Nephron progenitor cell (in vitro differentiated cells): ENCODE measurements at places on chromosomes 16 and 17.

DNA sequence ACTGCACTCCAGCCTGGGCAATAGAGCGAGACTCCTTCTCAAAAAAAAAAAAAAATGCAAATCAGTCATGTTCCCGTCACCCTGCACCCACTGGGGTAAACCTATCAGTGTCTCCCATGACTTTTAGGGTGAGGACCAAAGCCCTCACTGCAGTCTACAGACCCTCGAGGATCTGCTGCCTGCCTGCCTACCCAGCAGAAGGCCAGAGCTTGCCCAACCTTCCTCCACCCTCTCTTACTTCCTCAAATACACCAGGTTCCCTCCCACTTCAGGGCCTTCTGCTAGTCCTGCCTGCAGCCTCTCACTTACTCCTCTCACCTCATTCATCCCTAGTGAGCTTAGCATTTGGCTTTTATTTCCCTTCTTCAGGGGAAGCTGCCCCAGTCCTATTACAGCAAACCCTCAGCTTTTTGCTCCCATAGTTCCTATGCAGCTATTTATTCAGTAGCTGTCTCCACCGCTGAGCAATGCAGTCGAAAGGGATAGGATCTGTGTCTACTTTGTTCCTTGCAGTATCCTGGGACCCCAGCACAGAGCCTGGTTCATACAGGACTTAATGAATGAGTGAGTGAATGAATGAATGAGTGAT is 17.8 kb upstream of the TOB1 start:
- no peak for DNase-seq

- DNase-seq = no peak
Observed at GRCh38 chr16:13621639-13622038, 298.3 kb upstream of the ERCC4 start.

DNA sequence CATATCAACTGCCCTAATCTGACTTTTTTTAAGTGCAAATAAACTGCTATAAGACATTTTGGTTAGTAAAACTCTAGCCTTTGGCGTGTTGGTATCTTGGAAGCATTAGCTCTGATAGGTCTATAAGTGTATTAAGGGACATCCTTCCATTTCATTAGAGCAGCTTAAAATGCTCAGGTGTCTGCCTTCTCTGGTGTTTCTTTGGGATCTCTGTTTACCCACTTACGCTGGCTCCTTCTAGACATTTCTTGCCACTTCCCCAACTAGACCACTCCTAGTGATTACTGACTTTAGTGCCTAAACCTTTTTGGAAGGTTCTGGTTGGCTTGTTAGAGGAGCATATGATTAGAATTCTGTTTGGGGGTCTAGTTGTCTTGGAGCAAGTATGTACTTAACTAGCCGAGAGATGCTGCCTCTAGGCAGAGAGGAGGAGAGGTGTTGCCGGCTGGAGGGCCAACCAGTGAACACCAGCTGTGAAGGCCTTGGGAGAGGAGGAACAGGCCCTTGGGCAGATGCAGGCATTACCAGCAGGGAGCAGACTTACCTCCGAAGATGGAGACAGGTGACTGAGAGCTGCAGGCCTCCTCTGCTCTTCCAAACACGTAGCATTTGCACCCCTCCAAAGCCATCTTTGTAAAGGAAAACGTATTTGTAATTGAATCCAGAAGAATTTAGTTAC is 15.2 kb upstream of the CLEC18C start:
- no peak for DNase-seq

DNA sequence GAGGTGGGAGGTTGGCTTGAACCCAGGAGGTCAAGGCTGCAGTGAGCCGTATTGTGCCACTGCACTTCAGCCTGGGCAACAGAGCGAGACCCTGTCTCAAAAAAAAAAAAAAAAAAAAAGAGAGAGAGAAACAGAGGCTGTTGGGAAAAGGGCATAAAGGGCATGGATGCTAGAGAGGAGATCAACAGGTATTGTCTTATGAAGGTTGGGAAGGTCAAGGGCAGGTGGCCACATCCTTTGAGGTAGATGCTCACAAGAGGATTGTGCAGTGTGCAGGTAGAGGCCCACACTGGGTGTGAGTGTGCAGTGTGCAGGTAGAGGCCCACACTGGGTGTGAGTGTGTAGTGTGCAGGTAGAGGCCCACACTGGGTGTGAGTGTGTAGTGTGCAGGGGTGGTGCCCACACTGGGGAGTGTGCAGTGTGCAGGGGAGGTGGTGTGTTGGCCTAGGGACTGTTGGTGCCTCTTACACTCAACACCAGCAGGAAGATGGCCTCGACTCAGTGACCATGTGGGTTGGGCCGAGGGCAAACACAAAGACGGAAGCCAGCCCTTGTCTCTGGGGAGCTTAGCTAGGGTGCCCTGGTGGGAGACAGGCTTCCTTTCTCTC is 404.9 kb upstream of the TNRC6C start:
- DNase-seq = no peak

GRCh38 chr17:50267074-50267841 is 7.0 kb upstream of the TMEM92 start:
- no peak for DNase-seq

DNA sequence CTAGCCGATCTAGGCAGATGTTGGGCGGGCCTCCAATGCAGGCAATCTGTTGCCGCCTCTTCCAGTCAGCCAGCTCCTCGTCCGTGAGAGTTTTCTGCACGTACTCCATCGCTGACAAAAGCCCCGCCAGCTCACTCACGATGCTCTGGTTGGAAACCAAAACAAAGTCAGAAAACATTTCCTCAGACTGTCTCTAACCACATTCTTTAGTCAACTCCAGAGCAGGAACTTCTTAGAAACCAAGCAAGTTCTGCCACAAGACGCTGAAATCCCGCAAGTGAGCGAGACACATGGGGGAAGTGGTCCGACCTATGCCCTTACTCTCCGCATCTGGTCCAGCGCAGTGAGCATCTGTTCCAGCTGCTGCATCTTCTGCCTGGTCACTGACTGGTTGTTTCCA is 49.1 kb downstream of the STAT5A start:
- no peak for DNase-seq

DNA sequence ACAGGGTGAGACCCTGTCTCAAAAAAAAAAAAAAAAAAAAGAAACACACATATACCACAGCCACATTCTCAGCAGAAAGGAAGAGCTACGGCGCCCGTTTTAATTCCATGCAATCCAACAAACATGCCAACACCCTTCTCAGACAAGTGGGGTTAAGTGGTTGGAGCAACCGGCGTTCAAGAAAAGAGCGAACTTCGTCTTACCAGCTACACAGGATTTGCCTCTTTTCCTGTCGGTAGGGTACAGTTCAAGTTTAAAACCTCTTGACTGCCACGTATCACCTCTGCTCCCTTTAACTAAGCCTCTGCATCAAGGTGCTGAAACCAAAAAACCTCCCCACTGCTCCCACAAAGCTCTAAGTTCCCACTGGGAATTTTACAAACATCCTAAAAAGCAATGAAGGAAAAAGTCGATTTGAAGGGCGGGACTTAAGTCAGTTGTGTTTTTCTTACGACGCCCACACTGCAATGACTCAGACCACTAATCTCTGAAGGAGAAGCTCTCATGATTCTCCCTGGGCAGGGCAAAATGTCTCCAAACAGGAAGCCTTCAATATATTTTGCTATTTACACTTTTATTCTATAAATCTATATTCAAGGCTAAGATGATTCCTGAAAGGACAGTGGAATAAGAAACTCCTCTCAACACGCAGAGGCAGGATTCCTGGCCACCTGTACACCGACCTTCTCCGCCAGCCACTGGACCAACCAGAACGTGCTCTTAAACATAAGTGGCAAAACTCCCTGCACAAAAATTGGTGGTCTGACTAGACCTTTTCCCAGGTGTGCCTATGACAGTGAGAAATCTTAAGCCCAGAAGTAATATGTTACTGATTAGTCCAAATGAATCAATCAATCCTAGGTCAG is 18.8 kb downstream of the SRP68 start:
- no peak for DNase-seq

GRCh38 chr16:66578651-66579531 is at the start of gene CMTM2:
Gene CMTM2 (plus strand): TSS chr16:66579463. CDS start chr16:66579608, 145 bp downstream.
- no peak for DNase-seq

- DNase-seq = no peak
Observed at GRCh38 chr16:64654178-64654577, 467.7 kb downstream of the CDH11 start.

DNA sequence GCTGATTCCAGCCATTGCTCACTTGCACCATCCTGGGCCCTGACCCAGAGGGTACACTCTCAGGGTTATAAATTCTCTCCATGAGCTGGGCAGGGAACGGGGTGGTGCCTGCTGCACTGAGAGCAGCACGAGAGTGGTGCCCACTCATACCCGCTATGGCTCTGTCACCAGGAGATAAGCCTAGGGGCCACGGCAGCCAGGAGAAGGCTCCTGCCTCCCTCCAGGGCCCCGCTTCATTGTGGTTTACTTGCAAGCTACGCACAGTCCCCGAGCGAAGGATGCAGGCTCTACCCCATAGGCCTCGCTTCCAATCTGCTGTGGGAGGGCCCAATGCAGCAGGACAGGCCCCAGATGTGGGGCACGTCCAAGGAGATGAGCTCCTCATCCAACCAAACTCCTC is 48.5 kb downstream of the VAC14 start:
- DNase-seq = no peak

GRCh38 chr16:90032674-90033331 is 13.5 kb upstream of the DBNDD1 start:
- DNase-seq = no peak

- DNase-seq = no peak
Observed at GRCh38 chr17:79010304-79010646, 711 bp upstream of the CANT1 start.

GRCh38 chr17:56824503-56824902 is 9.2 kb downstream of the C17orf67 start:
- no peak for DNase-seq

- no peak for DNase-seq
Observed at GRCh38 chr16:78704416-78704815, 605.0 kb downstream of the WWOX start.

- DNase-seq = no peak
Observed at GRCh38 chr17:55452139-55452790, 30.6 kb upstream of the MMD start.

- DNase-seq = no peak
Observed at GRCh38 chr17:63928172-63928666, 3.9 kb downstream of the CD79B start.

DNA sequence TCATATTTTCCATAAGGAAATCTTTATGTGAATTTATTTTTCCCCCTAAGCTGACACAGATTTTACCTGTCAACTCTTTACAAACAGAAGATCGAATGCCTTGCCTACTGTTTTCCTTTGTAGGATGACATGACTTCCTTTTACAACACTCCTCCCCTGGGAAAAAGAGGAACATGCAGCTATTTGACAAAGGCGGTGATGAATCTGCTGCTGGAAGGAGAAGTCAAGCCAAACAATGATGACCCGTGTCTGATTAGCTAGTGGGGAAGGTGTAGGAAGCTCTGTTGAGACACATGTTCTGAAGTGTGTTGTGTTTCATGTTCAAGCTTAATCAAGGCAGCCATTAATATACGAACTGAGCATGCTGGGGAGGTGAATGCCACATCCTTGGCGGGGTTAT is 238.0 kb downstream of the PHKB start:
- no peak for DNase-seq

GRCh38 chr17:59527325-59527917 is 38.0 kb upstream of the DHX40 start:
- DNase-seq = no peak

DNA sequence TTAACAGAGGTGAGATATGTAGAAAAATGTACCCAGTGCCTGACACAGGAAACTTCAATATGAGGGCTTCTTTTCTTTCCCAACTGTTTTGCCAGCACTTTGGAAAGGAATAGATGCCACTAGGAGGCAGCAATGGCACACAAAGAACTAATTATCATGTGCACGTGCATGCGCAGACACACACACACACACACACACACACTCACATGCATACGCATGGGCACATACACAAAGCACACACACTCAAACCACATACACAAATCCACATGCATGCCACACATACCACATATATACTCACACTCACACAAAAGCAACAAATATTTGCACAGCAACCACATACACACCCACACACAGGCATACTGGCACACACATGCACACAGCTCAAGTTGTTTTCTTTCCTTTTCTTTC is 8.8 kb upstream of the CEP112 start:
- peak; percentile 44 for DNase-seq

- DNase-seq = peak; percentile 85
Observed at GRCh38 chr16:48164907-48165715, 9.3 kb upstream of the ABCC12 start.

GRCh38 chr16:1287982-1288670 is 21.3 kb upstream of the UBE2I start:
- no peak for DNase-seq

- DNase-seq = no peak
Observed at GRCh38 chr16:66036184-66036583, 330.3 kb upstream of the CDH5 start.

DNA sequence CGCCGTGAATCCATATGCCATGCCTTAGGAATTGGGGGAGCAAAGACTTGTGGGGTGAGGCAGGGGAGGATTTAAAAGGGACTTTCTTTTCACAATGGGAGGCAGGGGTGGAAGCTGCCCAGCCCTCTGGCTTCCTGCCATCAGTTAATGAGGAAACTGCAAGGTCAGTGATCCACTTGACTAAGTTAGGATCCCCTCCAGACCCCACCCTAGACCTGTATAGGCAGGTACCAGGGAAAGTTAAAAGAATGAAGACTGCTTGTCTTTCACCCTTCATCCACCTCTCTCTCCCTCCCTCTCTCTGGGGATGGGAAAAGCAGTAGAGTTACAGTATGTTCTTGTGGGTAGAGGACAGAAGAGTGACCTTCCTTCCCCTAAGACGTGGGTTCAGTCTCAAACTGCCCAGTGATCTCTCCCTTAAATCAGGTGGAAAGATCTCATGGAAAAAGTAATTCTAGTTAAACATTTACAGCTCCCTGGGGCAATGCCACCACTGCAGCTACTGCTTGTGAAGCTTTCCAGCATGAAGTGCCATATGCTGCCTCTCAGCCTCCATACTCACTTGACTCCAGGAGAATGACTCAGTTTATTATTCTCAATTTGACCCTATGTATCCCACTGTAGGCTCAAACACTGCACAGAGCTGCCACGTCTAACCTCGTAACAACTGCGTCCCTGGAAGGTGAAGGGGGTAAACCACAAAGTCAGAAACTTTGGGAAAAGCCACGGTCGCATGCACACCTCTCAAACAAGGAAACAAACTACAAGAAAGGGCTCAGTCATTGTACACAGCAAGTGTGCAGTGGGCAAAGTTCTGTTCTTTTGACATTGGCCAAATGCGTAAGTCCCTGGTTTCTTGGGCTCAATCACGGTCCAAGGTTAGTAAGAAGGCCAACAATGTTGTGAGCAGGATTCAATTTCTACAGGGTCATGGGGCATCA is 1.2 kb downstream of the COA3 start:
- DNase-seq = no peak

DNA sequence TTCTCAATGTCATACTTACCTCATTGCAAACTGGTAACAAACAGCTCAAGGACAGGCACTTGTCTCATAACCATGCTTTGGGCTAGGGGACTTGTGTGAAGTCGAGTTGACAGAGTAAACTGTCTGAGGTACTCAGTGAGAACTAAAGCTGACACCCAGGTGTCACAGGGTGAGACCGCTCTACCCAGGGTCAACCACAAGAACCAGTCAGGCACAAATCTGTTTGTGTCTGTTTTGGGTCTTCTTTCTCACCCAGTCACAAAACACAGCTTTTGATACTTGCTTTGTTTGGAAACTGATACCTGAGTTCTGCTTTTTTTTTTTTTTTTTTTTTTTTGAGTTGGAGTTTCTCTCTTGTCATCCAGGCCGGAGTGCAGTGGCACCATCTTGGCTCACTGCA is 161.1 kb downstream of the STX8 start:
- DNase-seq = no peak

GRCh38 chr16:17070882-17071592 is 399.7 kb downstream of the XYLT1 start:
- peak; percentile 48 for DNase-seq

- peak; percentile 88 for DNase-seq
Observed at GRCh38 chr16:57519796-57520360, 16.5 kb downstream of the CCDC102A start.

GRCh38 chr16:84606081-84606875 is 11.6 kb downstream of the COTL1 start:
- DNase-seq = no peak
